ENCODE measurements at places on chromosomes 3 and 15.

- DNase-seq, result no peak
Observed at GRCh38 chr3:114272271-114272670, 21.6 kb upstream of the TIGIT start.

GRCh38 chr3:112637700-112638099 lies 3.2 kb downstream of the CCDC80 start:
- DNase-seq, result no peak

DNA sequence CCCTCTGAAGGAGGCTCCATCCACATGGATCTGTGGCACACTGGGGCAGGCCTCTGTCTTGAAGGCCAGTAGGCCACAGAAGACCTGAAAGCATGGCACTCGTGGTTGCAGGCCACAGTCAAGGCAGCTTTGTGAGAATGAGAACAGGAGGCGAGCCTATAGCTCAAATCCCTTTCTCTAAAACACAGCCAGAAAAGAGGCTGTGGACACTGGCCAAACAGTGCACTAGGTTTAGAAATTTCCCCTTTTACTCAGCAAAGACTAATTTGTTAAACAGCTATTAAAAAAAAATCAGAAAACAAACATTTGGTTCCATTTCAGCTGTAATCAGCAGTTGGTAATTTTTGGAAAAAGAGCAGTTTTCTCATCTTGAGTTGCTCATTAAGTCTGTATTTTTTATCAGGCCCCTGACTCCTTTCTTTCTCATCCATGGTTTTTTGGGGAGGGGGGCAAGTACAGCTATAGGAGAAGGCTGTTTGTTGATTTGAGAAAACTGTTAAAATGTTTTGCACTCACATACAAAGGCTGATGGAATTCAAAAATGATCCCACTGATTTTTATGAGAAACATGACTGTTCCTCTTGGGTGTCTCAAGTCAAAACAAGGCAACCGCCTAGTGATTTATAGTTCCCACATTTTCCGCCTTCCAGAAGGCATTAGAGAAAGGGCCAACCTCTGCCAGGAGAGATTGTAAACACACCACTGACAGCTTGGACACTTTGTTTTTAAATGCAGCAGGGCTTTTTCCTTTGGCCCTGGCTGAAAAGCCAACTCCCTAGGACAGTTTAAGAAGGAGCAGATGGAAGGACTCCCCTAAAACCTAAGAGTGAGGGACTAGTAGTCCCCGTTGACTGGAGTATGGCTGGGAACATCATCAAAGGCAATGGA lies 28.1 kb downstream of the PARP16 start:
- no peak for DNase-seq

- DNase-seq, result no peak
Observed at GRCh38 chr3:13788522-13789424, 91.1 kb downstream of the WNT7A start.

- no peak for DNase-seq
Observed at GRCh38 chr3:182726258-182727142, 66.8 kb upstream of the ATP11B start.

DNA sequence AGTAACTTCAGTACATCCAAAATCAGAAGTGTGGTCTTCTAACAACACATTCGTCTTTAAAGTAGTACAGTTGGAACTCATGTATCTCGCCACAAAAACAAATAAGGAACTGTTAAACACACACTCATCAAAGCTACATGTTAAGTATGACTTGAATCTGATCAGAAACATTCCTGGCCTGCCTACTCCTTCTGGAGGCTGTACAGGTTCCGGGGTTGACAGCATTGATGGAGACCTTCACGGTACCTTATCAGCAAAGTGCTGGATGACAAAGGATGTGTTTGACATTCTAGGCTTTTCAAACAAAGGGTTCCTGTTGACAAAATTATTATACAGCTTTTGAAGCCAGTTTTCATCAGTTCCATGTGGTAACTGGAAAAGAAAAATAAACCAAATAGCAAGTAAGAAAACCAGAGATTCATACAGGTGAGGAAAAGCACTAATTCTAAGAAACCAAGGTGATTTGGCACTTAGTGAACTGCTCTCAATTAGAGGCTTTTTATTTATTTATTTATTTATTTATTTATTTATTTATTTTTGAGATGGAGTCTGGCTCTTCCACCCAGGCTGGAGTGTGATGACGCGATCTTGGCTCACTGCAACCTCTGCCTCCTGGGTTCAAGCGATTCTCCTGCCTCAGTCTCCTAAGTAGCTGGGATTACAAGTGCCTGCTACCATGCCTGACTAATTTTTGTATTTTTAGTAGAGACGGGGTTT lies 44.3 kb downstream of the MYO5C start:
- no peak for DNase-seq

GRCh38 chr3:15011174-15011573 lies 53.9 kb downstream of the MRPS25 start:
- DNase-seq, result no peak

DNA sequence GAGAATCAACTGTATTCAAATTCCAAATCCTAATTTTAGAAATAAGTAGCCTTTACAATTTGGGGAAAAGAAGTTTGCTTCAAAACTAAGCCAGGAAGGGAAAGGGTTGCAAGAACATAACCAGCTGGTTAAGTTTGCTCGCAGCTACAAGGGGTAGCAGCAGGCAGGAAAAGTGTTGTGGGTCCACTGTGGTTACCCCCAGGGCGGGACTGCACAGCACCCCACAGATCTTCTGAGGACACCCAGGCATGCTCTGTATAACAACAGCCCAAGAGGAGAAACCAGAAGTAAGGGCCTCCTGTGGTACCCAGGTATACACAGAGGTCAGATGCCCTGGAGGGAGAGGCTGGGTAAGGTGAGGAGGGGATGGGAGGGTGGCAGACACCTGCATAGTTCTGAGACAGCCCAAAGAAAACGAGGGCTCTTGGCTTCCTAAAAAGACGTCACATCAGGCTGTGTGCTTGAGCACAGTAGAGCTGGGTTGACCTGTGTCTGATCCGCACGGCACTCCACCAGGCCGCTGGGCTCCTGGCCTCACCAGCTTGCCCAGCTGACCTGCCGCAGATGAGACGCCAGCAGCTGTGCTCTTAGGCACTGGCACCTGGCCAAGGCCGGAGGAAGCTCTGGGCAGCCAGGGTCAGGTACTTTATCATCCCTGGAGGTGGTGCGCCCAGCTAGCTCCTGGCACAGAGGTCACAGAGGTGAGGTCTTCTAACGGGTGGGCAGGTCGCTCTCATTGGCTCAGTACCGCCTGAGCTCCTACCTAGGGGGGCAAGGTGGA lies 81.8 kb upstream of the SNRPA1 start:
- DNase-seq, result no peak

GRCh38 chr15:64013179-64014062 lies 32.9 kb downstream of the DAPK2 start:
- DNase-seq, result no peak

DNA sequence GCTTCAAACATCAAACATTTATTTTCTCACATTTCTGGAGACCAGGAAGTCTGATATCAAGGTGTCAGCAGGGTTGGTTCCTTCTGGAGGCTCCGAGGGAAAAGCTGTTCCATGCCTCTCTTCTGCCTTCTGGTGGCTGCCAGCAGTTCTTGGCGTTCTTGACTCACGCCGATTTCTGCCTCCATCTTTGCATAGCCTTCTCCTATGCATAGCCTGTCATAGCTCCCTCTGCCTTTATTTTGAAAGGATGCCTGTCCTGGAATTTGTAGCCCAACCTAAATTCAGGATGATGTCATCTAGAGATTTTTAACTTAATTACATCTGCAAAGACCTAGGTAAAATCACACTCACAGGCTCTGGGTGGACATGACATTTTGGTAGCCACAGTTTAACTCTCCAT lies 70.4 kb downstream of the RGMA start:
- no peak for DNase-seq

GRCh38 chr15:23081271-23081670 lies 41.9 kb upstream of the TUBGCP5 start:
- no peak for DNase-seq

DNA sequence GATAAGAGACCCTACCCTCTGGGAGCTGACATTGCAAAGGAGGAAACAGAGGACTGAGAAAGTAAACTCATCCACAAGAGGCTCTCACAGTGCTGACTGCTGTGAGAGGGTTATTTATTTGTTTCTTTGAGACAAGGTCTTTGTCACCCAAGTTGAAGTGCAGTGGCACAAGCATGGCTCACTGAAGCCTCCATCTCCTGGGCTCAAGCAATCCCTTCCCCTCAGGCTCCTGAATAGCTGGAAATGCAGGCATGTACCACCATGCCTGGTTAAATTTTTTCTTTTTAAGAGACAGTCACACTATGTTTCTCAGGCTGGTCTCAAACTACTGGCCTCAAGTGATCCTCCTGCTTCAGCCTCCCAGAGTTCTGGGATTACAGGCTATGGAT lies 52.8 kb downstream of the FBLN2 start:
- DNase-seq, result no peak

- DNase-seq, result no peak
Observed at GRCh38 chr3:48123346-48123745, 64.9 kb downstream of the CDC25A start.

DNA sequence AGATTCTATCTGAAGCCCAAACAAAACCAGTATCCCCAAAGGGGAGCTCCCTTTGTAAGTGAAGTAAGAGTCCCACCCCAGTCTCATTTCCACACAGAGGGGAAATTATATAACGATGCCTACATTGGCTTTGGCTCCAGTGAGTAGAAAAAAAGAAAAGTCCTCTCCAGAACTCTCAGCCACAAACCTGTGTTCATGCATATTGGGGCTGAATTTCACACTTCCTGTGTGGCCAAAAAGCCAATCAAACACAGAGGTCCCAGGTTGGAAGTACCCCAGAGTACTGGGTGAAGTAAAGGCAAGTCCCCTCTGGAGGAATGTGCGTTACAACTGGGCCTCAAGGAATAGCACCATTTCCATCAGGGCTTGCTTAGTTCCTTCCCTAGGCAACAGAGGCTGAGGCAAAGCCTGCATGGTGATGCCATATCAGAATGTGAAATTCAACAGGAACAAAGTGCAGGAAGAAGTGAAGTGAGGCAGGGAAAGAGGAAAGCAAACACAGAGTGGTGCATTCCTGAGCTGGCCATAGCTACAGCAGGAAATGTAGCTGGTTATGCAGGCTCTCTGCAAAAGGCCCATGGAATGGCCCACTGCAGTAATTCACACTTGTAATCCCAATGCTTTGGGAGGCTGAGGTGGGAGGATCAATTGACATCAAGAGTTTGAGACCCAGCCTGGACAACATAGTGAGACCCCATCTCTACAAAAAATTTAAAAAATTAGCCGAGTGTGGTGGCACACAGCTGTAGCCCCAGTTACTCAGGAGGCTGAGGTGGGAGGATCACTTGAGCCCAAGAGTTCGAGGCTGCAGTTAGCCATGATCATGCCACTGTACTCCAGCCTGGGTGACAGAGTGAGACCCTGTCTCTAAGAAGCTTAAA lies 16.6 kb upstream of the CX3CR1 start:
- DNase-seq, result no peak

DNA sequence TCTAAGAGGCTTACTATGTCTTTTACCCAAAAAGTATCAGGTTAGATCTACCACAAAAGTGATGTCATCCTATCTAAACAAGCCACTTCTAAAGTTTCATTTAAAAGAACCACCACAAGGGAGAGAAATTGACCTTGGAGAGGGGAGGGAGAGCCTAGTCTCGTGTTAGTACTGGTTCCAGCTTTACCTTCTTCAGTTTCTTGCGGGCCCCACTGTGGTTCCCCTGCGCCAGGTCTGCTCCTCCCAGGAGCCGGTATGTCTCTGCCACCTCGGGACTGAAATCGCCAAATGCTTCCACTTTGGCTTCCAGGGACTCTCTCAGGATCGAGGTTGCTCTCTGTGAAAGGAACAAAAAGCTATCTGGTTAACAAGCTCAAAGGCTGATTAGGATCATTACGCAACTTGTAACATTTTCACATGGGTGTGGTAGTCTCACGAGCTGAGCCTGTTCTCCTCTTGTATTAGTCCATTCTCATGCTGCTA lies 51.1 kb downstream of the SYNM start:
- DNase-seq, result no peak

DNA sequence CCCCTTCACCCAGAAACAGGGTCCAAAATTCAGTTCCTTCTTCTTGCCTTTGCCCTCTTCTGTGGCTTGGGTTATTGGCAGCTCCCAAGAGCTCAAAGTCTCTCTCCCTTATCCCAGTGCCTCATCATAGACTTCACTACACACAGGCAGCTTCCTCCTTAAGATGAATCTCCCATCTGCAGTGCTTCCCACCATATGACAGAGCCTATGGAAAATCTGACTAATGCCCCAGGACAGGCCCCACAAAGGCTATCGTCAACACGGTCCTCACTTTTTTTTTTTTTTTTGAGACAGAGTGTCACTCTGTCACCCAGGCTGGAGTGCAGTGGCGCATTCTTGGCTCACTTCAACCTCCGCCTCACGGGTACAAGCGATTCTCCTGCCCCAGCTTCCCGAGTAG lies 194.1 kb downstream of the MEX3B start:
- no peak for DNase-seq

DNA sequence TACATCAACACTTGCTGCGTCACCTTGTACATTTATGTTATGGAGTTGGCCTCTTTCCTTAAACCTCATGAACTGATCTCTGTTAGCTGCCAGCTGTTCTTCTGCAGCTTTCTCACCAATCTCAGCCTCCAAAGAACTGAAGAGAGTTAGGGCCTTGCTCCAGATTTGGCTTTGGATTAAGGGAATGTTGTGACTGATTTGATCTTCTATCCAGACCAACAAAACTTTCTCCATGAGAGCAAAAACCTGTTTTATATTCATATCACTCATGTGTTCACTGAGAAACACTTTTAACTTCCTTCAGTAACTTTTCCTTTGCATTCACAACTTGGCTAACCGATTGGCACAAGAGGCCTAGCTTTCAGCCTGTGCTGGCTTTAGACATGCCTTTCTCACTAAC lies 1156.0 kb upstream of the CADM2 start:
- DNase-seq, result no peak

DNA sequence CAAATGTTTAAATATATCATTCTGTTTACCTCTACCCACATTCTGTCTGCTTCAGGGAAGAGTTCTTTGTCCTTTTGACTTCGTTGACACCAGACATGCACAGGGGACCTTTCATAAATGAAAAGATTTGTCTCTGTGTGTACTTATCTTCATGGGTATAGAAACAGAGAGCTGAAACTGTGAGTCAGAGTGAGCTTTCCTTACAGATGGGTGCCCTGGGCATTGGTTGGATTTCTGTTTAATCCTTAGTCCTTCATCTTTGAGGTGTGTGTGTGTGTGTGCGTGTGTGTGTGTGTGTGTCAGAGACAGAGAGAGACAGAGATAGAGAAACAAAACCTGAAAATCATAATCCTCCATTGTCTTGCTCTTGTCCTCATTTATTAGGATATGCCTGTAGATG lies 517.4 kb downstream of the TUSC7 start:
- DNase-seq, result no peak

GRCh38 chr3:70947579-70947978 lies 635.1 kb upstream of the MDFIC2 start:
- no peak for DNase-seq

GRCh38 chr3:190585805-190586630 lies 72.1 kb downstream of the IL1RAP start:
- no peak for DNase-seq
